ENCODE measurements at places on chromosomes 12 and 14. TPM values are rescaled to one million over a fixed set of nuclear protein-coding genes. Genes with fewer than 3 reads are reported as not detected.

DNA sequence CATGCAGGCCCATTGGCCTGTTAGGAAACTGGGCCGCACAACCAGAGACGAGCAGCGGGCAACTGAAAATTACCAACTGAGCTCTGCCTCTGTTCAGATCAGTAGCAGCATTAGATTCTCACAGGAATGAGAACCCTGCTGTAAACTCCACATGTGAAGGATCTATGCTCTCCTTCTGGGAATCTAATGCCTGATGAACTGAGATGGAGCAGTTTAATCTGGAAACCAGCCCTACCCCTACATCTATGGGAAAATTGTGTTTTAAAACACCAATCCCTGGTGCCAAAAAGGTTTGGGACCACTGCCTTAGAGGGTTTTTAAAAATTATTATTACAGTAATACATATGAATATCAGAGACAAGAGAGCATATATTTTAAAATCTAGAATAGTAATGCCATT is 1144.5 kb downstream of the FSCB start:
- no peak for DNase-seq

- no peak for DNase-seq
These were observed 1.5 kb downstream of the PRKCH start for GRCh38 chr14:61322799-61323290.

ALDH1L2 gene
- 0.92 TPM for polyA plus RNA-seq

DNA sequence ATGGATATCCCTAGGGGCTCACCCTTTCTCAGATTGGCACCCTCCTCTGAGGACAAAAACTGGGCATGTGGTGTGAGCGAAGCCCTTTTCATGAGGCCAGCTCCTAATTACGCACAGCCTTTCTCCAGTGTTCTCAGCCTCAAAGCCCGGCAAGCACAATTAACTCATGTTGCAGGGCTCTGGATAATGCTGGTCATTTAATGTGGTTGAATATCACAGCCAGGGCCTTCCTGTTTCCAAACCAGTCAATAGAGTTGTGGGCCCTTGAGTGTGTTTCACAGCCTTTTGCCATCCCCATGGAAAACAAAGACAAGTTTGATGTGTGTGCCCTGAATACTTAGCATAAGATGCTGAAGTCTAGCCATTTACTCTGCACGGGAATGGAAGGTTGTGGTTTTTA is 114.2 kb upstream of the ARHGAP5 start:
- DNase-seq, result no peak

DNA sequence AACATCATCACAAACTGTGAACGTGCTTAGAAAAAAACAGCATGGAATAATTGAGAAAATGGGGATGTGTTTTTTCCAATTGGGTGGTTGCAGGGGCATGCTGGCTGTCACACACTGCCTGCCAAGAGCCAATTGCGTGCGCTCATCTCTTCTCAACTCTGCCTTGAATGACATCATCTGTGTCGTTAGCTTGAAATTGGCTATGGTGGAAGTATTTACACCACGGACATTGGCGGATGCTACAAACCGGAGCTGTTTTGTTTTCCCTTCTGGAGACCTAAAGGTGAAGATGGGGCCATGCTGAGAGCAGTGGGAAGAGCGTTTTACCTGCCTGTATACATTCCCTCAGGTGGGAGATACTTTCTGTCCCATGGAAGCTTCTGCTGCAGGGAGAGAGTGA is 71.5 kb downstream of the PRMT8 start:
- no peak for DNase-seq

GRCh38 chr12:128075332-128075731 is 191.6 kb upstream of the TMEM132C start:
- no peak for DNase-seq

DNA sequence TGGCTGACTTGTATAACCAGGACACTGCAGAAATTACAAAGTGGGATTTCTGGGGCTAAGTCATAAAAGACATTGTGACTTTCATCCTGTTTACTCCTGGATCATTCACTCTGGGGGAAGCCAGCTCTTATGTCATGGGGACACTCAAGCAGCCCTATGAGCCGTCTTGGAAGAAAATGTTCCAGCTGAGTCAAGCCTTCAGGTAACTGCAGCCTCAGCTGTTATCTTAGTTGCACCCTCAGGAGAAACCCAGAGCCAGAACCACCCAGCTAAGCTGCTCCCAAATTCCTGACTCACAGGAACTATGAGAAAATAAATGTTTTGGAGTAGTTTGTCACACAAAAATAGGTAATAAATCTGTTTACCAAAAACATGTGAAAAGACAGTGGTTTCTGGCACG is 43.1 kb upstream of the GXYLT1 start:
- DNase-seq, result no peak

DNA sequence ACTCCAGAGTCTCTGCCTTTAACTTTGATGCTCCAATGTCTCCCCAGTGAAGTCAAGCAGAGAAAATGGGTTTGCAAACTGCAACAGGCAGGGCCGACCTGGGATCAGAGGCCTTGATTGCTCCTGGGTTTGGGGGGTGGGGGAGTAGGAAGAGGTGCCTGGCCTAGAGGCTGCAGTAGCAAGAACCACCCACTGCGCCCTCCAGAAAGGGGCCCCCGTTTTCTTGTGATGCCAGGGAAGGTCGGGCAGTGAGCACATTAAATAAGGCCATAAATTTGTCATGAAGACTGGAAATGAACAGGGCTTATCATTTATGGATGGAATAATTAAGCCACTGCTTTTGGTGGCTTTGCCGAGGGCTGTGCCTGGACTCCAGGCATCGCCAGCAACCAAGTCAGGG is 38.2 kb upstream of the FAM222A start:
- no peak for DNase-seq

DNA sequence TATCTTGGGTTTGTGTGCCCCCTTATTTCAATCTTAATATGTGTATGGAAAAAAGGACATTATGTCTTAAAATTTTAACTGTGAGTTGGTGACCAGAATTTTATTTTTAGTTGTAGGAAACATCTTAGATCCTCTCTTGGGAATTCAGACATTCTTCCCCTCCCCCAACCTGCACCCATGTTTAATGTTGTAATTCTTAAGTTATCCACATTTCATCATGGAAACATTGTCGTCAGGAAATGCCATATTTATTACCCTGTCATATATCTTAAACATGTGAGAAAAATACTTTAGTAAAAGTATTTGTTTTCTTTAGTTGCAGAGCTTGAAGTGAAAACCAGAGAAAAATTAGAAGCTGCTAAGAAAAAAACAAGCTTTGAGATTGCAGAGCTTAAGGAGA is 30.3 kb downstream of the YEATS4 start:
- no peak for DNase-seq

GRCh38 chr12:62736596-62736995 is 198.4 kb downstream of the PPM1H start:
- DNase-seq, result no peak

- DNase-seq, result no peak
These were observed 245.5 kb downstream of the PHLDA1 start for GRCh38 chr12:75786070-75786469.

- DNase-seq, result no peak
These were observed 43.5 kb upstream of the P2RX7 start for GRCh38 chr12:121089031-121089812.

- no peak for DNase-seq
These were observed 96.0 kb upstream of the PCED1B start for GRCh38 chr12:46983393-46983793.

DNA sequence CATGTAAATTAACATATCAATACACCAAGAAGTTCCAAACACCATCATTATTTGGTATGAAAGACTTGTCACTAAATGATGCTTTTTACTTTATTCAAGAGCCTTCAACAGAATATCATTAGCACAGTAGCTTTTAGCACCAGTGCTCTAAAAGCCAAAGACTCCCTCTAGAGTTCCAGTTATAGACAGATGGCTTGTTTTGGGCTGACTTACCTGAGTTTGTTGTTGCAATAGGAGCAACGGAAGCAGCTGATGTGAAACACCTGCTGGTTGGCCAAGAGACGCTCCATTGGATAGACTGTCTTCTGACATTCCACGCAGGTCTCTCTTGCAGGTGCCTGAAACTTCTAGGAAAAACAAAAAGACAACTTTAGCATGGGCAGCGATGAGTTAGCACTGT is 14.5 kb upstream of the CERS5 start:
- no peak for DNase-seq

CIDEB gene
- 23.9 TPM for polyA plus RNA-seq

DNA sequence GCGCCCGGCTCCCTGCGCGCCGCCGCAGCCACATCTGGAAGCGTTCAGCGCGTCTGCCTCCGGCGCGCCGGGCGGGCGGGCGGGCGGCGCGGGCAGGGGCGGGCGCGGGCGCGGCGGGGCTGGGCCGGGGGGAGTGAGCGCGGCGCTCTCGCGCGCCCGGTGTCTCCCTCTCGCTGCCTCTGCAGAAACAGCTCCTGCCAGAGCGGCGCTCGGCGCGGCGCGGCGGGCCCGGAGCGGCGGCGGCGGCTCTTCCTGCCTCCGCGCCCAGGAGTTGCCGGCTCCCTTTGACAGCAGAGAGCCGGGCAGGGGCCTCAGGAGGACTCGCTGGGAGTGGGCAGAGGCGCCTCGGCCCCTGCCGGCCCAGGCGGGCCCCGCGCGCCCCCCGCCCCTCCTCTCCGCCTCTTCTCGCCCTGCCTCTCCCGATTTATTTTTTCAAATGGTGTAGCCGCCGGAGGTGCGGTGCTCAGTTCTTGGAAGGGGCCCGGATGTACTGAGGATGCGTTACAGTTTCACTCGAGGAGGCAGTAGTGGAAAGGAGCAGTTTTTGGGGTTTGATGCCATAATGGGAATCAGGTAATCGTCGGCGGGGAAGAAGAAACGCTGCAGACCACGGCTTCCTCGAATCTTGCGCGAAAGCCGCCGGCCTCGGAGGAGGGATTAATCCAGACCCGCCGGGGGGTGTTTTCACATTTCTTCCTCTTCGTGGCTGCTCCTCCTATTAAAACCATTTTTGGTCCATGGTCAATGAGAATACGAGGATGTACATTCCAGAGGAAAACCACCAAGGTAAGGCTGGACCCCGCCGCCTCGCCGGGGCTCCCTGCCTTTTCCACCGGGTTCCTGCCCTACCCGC is at the start of gene CACNA1C:
Gene CACNA1C, plus strand, starts transcription at position 162 of the 853 bp plus-strand sequence. Its CDS starts 576 bp downstream, at position 738.
- no peak for DNase-seq

ANO4 gene
- 1.1 TPM for polyA plus RNA-seq

GRCh38 chr14:103544388-103545218 is 15.6 kb downstream of the TRMT61A start:
- DNase-seq, result no peak

GRCh38 chr14:52052288-52052943 is 16.4 kb downstream of the NID2 start:
- no peak for DNase-seq

DNA sequence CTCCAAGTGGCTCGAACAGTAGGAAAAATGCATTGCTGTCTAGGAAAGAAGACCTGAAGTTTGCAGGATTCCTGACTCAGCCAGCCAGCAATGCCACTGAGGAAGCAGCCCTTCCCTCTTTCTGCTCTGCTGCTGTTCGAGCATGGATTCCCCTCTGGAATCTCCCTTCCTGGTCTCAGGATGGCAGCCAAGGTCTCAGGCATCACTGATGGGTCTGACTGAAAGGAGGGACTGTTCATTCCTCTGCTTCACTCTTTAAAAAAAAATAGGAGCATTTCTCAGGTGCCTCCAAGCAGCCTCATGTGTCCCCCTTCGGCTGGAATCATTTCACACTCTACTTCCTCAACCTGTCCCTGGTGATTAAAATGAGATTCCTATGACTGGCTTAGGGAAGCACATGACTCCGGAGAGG is 62.4 kb downstream of the SLC15A4 start:
- DNase-seq, result peak; percentile 16

GRCh38 chr12:123602651-123603195 is 824 bp downstream of the DDX55 start:
- DNase-seq, result no peak

- no peak for DNase-seq
These were observed 38.3 kb upstream of the PNMA1 start for GRCh38 chr14:73752297-73752992.

LHX5 gene
- not detected for polyA plus RNA-seq

DNA sequence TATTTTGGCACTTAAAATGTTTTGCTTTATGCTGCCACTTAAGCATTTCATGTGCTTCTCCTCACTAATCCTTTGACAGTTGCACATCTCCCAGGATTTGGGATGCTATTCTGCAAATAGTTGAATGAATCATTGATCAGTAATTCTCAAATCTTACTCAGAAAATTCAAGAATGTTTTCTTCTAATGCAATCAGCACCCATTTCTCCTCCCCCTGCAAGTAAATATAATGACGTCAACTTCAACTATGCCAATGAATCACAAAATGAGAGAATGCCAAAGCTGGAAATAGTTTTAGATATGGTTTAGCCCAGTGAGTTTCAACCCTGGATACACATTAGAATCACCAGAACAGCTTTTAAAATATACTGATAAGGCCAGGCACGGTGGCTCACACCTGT is 2.1 kb upstream of the BLOC1S1 start:
- no peak for DNase-seq

DNA sequence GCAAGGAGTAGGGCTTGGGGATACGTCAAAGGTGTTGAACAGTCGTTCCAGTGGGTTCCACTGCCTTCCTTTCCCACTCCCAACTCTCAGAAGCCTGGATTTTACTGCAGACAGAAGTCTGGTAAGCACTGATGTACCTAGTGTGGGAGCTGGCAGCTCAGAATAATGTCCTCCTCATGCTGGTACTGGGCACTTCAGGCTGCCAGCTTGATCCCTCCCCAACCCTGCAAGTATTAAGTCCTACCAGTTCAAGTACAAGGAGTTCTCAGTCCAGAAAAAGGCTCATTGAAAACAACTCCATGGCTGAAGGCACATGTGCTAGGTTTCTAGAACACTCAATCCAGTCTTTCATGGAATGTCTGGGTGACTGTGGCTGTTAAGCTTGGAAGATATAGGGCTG is 304.3 kb downstream of the NUAK1 start:
- no peak for DNase-seq

DNA sequence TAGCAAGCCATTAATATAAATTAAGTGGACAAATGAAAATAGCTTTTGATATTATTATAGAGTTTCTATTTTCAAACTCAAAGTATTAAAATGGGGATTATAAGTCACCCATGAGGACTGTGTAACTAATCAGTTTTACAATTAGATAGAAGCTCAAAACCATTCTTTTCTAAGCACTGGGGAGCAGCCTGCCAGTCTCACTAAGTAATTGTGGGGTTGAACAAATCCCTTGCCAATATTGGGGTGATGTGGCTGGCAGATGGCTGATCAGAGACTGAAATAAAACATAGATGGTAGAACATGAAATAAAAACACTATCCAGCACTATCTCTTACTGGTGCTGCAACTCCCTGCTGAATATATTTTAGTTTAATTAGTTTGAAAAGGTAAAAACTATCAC is 353.2 kb downstream of the FLRT2 start:
- DNase-seq, result no peak

DNA sequence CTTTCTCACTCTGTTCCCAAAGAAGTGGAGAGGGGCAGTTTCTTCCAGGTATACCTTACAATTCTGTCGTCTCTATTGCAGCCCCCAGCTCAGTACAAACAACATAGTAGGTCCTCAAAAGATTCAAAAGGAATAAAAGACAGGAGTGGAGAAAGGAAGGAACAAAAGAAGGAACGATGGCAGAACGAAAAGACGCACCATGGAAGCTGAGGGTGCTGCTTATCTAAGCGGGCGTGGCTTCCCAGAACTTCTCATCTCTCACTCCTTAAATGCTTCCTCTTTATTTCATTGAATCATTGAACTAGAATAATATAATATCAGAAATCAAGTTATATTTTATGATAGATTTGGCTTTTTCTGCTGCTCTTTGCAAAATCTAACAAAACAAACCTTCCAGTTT is 13.7 kb upstream of the LTA4H start:
- no peak for DNase-seq

GRCh38 chr14:34867199-34867598 is 8.0 kb downstream of the BAZ1A start:
- no peak for DNase-seq

GRCh38 chr12:29081101-29081500 is 68.0 kb upstream of the FAR2 start:
- no peak for DNase-seq

Measured in left renal cortex interstitium (tissue), 4 donors.